ENCODE measurements at places on chromosomes 16 and 17.

GRCh38 chr17:37465069-37465616 is 24.5 kb upstream of the DUSP14 start:
- no peak for DNase-seq

- peak; percentile 94 for DNase-seq
Measured at GRCh38 chr17:21287703-21288449, 3.4 kb downstream of the MAP2K3 start.

DNA sequence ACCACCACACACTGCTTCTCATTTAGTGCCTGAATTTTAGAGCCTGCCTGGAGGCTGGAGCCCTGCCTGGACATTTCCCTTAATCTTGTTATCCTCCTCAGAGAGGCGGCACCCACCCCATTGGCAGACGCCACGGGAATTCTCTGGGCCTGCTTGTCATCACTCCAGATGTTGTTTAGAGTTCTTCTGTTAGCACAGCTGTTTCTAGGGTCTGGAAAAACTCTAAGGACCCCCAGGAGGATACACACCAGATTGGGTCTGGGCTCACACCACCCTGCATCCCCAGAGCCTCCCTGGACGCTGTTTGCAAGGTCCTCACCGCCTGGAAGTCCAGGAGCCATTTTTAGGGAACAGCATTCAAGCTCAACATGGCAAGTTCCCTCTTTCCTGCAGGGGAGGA is 565 bp upstream of the XAF1 start:
- DNase-seq = no peak

GRCh38 chr17:1820528-1821252 is 9.0 kb downstream of the SMYD4 start:
- no peak for DNase-seq

DNA sequence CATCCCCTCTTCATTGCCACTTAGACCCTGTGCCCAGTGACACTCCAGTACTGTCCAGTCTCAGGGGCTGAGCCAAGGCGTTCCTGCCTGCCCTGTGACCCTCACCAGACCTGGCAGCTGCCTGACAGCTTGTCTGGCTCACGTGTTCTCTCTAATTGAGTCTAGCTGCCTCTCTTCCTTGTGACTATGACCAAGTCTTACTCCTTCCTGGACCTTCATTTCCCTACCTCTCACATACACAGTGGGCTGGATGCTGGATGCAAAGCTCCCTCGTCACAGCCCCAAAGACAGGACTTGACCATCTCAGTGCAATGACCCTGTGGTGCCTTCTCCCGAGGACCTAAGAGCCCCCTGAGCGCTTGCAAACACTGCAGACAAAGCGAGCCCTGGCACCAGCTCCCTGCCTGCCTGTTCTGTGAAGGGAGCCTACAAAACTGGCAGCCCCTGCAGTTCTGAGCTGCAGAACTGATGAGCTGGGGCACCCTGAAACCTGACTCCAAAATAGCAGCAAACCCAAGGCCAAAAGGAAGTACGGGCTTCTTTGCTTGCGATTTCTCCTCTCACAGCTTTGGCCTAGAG is 1.7 kb downstream of the DEXI start:
- no peak for DNase-seq

DNA sequence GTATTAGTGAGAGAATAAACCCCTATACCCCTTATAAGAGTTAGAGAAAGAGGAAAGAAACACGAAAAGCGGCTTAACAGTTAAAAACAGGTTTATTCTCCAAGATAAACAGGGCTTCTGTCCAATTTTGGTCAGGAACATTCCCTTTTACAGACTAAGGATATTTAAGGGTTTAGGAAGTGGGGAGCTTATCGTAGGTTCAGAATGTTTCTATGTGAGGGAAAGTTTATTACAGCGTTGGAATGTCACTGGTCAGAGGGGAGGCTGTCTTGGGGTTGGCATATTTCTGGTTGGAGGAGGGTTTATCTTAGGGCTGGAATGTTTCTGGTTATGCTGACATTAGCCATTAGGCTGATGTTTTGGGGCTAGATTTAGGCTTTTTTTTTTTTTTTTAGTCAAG is 34.1 kb upstream of the WWOX start:
- DNase-seq = no peak

DNA sequence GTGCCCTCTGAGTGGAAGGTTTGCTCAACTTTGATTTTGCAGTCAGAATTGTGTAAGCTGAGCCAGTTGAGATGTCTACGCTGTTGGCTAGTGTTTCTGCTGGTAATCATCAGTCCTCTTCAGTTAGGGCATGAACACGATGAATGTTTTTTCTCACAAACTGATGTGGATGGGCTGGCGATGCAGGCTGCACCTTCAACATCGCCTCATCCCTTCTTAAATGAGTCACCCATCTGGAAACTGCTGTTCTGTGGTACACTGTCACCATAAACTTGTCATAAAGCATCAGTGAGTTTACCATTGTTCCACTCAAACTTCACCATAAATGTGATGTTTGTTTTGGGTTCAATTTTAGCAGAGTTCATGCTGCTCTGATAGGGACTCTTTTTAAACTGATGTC is 8.4 kb downstream of the C16orf95 start:
- no peak for DNase-seq

DNA sequence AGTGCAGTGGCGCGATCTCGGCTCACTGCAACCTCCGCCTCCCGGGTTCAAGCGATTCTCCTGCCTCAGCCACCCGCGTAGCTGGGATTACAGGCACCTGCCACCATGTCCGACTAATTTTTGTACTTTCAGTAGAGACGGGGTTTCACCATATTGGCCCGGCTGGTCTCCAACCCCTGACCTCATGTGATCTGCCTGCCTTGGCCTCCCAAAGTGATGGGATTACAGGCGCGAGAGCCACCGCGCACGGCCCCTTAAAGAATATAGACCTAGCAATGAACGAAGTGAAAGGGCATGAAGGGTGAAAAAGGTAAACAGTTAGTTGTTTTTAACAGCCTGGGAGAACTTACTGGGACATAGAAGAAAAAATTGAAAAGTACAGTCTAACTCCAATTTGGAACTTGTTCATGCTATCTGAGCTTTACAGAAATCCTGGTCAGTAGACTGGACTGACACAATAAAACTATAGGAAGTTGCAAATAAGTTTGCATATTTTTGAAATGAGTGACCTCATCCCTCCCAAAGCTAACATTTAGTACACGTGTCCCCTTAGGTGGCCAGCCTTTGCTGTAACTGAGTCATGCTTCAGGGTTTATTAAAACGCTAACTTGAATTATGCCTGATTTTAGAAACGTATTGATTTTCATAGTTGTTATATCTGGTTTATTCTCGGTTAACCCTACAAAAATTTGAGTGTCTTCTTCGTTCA is 1.8 kb downstream of the COG1 start:
- DNase-seq = no peak

- no peak for DNase-seq
Measured at GRCh38 chr16:87303431-87303930, 13.7 kb downstream of the C16orf95 start.

DNA sequence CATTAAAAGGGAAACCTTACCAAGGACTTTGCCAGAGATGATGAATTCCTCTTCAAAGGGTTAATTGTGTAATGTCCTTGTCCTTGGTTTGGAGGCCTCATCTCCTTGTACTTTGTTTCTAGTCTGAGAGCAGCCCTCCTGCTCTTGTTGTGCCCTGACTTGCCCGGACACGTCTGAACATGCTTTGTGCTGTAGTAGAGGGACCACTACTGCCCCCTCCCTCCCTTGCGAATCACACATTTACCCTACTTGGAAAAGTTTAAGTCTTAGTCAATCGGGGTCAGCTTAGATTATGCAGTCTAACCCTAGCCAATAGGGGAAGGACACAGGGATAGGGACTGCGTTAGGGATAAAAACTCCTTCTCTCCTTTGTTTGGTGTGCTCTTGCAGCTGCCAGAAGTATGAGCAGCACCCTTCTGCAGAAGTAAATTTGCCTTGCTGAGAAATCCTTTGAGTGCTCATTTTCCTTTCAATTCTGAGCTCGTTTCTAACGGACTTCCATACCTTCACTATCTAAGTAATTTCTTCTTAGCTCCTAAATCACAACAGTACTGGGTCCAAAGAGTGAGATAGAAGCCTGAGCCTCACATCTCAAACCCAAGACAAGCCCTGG is 26.4 kb upstream of the CLEC3A start:
- no peak for DNase-seq

GRCh38 chr16:48435906-48436305 is 50.7 kb upstream of the SIAH1 start:
- DNase-seq = no peak

DNA sequence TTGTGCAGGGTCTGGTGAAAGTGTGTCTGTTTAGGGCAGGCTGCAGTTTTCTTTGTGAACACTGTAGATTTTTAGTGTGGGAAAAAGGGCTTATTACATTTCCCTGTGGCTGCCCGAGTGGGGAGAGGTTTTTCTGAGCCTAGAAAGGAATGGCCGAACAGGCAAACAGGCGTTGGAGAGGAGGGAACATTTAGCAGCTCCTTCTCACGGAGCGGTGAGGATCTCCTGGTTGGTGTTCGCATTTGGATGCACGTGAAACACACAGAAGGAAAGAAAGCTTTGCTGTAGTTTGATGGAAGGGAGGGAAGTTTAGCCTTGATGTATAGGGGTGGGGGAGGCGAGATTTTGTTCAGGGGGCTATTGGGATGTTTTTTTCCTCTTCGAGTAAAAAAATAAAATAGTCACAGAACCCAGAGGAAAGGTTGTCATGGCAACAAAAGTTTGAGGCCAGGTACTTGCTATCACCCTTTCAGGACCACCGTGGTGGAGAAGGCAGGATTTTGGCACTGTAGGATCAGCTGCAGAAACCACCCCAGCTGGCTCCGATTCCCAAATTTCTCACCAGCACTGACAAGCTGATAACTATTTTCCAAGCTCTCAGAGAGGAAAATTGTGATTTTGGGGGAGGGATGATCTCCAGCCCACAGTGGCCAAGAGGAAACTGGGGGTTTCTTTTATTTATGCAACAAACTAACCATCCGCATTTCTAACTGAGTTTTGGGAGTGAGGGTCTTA is 3.5 kb downstream of the GSG1L start:
- DNase-seq = no peak

DNA sequence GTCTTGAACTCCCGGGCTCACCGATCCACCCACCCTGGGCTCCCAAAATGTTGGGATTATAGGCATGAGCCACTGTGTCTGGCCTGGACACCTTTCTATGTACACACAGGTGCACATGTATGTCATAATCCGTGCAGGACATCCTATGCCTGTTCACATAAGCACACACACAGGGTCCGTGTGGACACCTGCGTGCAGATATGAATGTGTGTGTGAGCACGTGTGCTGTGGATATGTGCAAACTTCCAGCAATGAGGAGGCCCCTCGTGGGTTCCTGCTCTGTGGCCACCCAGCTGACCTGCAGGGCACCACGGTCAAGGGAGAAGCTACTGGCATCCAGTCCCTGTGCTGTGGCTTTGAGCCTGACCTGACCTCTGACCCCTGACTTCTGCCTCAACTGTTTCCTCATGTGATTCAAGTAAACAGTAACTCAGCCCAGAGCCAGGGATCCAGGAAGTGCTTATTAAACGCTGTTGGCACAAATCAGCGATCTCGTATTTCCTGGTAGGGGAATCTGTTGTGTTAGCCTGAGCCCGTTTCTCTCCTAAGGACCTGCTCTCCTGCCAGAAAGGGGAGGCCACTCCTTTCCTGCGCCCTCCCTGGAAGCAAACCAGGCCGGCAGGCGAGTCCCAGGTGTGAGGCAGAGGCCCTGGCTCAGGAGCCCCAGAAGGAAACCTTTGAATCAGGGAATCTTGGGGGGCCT is 6.5 kb downstream of the CPNE7 start:
- DNase-seq = no peak

- DNase-seq = no peak
Measured at GRCh38 chr16:68731637-68732036, 5.5 kb upstream of the CDH1 start.

GRCh38 chr17:61422116-61422799 is 22.6 kb downstream of the TBX2 start:
- DNase-seq = no peak

DNA sequence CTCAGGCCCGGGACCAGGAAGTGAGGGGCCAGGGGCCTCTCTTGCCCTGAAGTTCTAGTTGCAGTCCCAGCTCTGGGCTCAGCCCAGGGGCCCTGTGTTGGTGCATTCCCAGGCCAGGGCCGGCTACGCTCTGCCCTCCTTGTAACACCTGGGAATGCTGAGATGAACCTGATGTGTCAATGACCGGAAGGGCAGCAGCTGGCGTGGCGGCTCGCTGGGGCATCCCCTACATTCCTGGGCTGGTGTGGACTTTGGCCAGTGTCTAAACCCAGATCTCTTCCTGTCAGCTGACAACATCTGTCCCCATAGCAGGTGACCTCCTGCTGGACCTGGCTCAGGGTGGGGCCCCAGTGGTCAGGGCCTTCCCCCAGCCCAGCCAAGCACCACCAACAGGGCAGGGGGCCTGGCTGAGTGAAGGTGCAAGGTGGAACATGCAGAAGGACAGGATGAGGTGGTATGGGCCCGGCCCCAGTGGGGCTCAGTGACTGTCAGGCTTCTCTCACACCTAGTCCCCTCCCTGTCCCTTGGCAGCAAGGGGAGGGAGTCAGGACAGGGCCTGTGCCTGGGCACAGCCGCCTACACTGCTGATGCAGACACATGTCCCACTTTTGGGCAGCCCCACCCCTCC is 15.9 kb downstream of the FAM83G start:
- DNase-seq = no peak

GRCh38 chr17:41504246-41504977 is 1.0 kb downstream of the KRT13 start:
- DNase-seq = no peak

DNA sequence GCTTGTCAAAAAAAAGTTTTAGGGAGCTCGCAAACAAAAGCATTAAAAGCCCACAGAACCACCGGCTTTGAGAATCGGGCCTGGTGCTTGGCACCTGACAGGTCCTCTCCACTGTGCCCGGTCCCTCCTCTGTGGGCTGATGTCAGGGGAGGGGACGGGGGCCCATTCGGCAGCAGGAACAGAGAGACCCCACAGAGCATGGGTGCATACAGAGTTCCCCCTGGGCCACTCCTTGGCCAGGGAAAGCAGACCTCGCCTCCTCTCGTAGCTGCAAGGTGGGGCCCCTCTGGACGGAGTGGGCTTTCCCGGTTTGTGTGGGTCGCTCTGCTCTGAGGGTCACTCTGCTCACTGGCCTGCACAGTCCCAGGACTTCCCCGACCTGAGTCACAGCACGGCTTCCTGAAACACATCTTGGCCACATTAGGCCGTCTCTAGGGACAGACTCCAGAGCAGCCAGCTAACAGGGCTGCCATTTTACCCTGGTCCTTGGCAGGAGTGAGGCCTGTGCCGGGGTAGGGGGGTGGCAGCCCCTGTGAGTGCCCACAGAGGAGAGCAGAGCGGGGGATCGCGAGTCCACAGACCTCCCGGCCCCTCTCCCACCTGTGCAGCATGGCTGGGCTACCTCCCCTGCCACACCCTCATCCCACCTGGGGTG is 11.1 kb downstream of the CBFA2T3 start:
- DNase-seq = no peak

GRCh38 chr17:3755335-3756030 is 31.8 kb downstream of the HASPIN start:
- no peak for DNase-seq

Data from stimulated activated CD8-positive, alpha-beta memory T cell treated with anti-CD3 and anti-CD28 coated beads, Interleukin-7, amount 100 ng/mL, for 1 hour (primary cell).